ENCODE measurements at places on chromosomes 5 and 9.

- no peak for DNase-seq
Measured at GRCh38 chr9:14560194-14560593, 133.0 kb downstream of the ZDHHC21 start.

- no peak for DNase-seq
Measured at GRCh38 chr9:136723362-136723976, 11.1 kb downstream of the DIPK1B start.

GRCh38 chr9:18268381-18268780 lies 205.6 kb upstream of the ADAMTSL1 start:
- no peak for DNase-seq

- no peak for DNase-seq
Measured at GRCh38 chr9:81827616-81828296, 100.5 kb upstream of the SPATA31D4 start.

DNA sequence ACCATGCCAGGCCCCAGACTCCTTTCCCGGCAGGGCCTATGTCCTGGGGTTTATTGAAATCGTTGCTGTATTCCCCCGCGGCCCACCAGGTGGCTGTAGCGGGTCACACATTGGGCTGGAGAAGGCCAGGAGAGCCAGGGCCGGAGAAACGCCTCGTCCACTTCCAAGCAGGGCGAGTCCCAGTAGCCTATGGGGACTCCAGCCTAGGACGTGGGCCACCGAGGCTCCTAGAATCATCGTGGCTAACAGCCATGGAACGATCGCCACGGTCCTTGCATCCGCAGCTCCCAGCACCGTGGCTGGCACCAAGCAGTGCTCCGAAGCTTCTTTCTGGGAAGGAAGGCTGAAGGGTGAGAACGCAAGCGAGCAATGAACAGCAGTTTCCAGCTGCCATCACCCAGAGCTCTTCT lies 87.7 kb downstream of the ENTREP1 start:
- no peak for DNase-seq

GRCh38 chr9:74846766-74847165 lies 41.0 kb downstream of the TRPM6 start:
- DNase-seq: no peak

- no peak for DNase-seq
Measured at GRCh38 chr9:121118266-121118665, 43.5 kb downstream of the CNTRL start.

DNA sequence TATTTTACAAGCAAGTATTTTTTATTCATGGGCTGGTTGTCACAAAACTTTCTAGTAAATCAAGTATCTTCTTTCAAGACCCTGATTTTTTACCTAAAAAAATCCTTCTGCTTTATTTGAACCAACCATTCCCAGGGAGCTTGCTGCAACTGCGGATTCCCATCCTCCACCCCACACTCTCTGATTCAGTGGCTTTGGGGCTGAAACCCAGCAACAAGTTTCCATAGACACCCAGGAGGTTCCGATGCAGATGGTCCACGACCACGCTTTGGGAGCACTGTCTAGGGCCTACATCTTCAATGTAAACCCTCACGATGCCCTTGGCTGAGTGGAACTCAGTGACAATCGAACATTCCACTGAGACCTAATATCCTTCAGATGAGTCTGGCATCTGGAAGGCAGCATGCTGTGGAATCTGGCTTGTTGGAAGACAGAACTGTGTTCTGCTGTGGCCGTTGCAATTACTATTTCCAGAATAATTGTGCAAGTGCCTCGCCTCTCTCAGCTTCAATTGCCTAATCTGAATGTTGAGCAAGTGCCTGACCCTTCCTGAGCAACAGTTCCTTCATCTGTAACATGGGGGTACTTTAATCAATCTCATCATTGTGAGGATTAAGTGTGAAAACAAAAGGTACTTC lies 105.1 kb downstream of the INSYN2B start:
- DNase-seq: no peak

GRCh38 chr5:43396762-43397304 lies 15.4 kb downstream of the CCL28 start:
- peak; percentile 19 for DNase-seq

DNA sequence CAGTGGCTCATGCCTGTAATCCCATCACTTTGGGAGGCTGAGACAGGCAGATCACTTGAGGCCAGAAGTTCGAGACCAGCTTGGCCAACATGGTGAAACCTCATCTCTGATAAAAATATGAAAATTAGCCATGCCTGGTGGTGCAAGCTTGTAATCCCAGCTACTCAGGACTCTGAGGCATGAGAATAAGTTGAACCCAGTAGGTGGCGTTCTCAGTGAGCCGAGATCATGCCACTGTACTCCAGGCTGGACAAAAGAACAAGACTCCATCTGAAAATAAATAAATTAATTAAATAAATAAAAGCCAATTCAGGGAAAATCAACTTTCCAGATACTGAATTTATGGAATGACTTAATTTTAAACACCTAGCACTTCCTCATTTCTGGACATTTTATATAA lies 1722.1 kb downstream of the MAT2B start:
- DNase-seq: no peak

DNA sequence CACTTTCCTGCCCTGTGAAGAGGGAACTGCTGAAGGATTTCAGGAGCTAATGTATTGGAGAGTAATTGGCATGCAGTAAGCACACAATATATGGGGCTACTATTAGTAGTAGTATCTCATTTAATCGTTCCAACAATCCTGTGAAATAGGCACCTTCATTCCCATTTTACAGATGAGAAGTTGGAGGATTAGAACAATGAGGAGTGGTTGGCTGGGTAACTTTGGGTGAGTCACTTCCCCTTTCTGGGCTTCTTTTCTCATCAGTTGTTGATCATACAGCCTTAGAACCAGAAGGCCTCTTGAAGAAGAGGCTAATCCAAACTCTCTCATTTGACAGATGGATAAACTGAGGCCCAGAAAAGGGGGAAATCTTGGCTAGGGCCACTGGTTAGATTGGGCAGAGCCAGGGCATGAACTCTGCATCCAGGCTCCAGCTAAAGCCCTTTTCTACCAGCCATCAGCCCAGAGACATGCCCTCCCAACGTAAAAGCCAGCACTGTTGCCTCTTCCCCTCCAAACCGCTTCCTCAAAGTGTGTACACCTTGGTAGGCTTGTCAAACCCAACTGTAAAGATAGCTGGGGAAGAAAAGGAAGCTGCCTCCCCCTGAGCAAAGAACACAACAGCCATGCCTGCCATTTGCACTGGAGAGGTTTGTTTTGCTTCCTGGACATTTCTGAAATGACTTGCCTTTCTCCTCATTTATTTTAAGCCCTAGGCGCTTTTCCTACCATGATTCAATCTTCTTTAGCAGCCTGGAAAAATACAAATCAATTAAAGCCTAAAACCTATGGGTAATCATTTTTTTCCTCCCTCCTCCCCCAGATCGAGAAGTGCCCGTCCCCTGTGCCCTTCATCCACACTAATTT lies 992 bp downstream of the SPACA9 start:
- no peak for DNase-seq

GRCh38 chr9:78605041-78606000 lies 308.4 kb downstream of the PSAT1 start:
- no peak for DNase-seq

GRCh38 chr5:149278451-149279210 lies 7.0 kb downstream of the AFAP1L1 start:
- DNase-seq: no peak

GRCh38 chr9:88435336-88435735 lies 47.1 kb downstream of the SPIN1 start:
- DNase-seq: no peak

- no peak for DNase-seq
Measured at GRCh38 chr5:60260658-60261057, 367.1 kb upstream of the PDE4D start.

DNA sequence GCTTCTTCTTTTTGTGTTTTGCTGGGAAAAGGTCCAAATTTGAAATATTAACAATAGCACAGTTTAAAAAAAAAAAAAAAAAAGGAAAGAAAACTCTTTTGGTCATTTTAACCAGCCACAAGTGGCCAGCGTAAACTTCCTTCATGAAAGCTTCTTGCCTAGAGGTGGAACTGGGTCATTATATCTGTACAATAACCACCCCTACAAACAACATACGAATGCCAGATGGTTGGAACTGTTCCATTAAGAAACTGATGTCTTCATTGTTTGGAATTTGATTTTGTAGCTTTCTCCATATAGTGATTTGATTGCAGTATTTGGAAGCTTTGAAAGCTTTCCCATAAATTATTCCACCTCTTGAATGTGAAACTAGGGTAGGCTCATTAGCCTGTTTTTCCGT lies 18.3 kb upstream of the LPAR1 start:
- DNase-seq: no peak
